ENCODE measurements at places on chromosomes 13 and 19.

- DNase-seq: peak; percentile 5
Measured at GRCh38 chr13:60369242-60369641, 27.8 kb upstream of the TDRD3 start.

DNA sequence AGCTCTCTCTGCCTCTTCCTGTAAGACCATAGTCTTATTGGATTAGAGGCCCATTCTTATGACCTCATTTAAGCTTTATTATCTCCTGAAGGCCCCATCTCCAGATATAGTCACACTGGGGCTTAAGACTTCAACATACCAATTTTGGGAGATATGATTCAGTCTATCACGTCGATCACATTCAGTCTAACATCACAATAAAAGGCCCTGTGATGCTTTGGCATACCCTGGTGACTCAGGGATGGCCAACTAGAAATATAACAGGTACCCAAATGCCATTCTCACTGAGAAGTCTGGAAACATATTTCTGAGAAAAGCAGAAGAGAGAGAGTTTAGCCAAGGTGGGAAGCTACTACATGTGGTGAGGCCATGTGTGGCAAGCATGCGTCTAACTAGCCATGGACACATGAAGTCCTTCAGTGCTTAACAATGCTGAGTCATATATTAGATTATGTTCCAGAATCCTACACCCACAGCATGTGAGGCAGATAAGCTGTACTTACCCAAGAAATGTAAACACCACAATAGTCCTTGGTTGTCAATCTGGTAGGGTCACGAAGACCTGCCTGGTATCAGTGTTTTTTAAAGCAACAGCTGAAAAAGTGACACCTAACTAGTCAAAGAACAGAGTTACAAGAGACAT, 485.1 kb downstream of the FOXO1 start:
- DNase-seq: no peak

- DNase-seq: no peak
Measured at GRCh38 chr19:8251025-8251472, 41.9 kb downstream of the CERS4 start.

DNA sequence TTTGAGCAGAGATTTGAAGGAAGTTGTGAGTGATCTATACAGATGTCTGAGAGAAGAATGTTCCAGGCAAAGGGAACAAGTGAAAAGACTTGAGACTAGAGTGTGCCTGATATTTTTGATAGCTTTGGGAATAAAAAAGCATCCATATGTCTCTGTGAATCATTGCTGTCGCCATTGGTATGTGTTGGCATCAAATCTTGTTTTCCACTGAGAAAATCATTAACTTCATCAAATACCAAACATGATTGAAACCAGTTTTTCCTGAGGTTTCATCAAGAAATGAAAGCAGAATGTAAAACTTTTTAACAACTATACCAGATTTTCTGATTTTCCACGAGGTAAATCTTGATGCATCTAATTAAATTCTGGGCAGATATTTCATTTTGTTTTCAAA, 862.6 kb downstream of the DIAPH3 start:
- DNase-seq: no peak

GRCh38 chr19:40279120-40279551, 6.0 kb downstream of the AKT2 start:
- DNase-seq: no peak

GRCh38 chr13:90445179-90445578, 902.3 kb upstream of the MIR17HG start:
- no peak for DNase-seq

- no peak for DNase-seq
Measured at GRCh38 chr13:102405499-102406100, 3.8 kb upstream of the FGF14 start.

DNA sequence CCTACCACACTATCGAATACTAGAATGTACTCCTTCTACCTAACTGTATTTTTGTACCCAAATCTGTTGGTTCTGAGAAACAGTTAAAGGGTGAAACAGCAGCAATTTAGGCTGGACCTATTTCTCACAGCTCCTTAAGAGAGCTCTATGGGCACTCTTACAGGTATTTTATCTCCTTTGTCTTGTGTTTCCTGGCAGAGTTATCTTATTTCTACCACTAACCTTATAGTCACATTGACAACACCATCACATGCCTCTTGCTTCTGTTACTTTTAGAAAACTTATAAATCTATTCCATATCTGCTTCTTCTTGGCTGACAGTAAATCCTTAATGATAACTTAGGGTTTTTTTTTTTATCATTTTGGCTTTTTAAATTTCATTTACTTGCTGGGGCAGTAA, 130.7 kb downstream of the MYO16 start:
- DNase-seq: no peak

- DNase-seq: no peak
Measured at GRCh38 chr19:49939721-49940481, 10.6 kb upstream of the NUP62 start.

- no peak for DNase-seq
Measured at GRCh38 chr19:39139971-39140453, 14.4 kb downstream of the PAK4 start.

DNA sequence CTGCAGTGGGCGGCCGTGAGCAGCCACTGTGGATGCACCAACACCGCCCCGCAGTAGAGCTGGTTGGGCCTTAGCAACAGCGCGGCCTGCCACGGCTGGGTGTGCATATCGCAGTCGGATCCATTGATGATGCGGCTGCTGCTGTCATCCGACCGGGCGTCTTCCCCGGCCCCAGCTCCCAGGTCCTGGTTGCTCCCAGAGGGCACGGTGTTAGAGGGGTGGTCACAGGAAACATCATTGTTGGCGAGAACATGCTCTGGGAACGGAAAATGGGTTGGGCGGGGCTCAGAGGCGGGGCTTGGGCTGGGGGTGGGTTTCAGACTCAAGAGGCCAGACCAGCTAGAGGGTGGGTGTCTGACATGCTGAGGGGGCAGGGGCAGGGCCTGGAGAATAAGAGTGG, 3.0 kb downstream of the KLK5 start:
- no peak for DNase-seq

DNA sequence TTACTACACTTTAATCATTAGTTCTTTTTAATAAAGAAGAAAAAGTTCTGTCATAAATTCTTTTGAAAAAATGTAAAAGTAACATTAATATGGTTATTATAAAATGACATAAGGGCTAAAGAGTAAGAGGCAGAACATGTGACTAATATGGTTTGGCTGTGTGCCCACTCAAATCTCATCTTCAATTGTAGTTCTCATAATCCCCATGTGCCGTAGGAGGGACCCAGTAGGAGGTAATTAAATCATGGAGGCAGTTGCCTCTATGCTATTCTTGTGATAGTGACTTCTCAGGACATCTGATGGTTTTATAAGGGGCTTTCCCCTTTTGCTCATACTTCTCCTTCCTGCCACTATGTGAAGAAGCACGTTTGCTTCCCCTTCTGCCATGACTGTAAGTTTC, 104.5 kb downstream of the UGGT2 start:
- no peak for DNase-seq

DNA sequence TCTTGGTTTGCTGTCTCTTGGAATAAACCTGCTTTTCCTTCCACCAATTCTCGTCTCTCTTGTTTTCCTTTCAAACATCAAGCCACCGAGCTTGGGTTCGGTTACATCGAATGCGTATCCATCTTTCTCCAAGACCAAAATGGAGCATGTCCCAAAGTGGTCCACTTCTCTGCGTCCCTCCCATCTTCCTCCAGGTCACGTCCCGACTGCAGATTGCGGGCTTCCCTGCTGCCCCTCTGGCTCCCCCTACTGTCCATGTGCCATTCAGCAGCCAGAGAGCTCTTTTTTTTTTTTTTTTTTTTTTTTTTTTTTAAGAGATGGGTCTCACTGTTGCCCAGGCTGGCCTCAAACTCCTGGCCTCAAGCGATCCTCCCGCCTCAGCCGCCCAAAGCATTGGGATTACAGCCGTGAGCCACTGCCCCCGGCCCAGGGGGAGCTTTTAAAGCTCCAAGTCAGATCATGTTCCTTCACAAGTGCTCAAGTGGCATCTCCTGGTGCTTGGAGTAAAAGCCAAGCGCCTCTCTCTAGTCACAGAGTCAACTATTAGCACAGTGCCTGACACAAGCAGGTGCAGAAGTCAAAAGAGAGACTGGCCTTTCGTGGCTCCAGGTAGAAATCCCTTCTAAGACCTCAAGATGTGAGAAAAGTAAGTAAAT, 10.0 kb downstream of the COL5A3 start:
- peak; percentile 70 for DNase-seq

GRCh38 chr19:317710-318508, 26.7 kb downstream of the MIER2 start:
- no peak for DNase-seq

GRCh38 chr19:45469945-45470761, 2.4 kb downstream of the FOSB start:
- DNase-seq: no peak

DNA sequence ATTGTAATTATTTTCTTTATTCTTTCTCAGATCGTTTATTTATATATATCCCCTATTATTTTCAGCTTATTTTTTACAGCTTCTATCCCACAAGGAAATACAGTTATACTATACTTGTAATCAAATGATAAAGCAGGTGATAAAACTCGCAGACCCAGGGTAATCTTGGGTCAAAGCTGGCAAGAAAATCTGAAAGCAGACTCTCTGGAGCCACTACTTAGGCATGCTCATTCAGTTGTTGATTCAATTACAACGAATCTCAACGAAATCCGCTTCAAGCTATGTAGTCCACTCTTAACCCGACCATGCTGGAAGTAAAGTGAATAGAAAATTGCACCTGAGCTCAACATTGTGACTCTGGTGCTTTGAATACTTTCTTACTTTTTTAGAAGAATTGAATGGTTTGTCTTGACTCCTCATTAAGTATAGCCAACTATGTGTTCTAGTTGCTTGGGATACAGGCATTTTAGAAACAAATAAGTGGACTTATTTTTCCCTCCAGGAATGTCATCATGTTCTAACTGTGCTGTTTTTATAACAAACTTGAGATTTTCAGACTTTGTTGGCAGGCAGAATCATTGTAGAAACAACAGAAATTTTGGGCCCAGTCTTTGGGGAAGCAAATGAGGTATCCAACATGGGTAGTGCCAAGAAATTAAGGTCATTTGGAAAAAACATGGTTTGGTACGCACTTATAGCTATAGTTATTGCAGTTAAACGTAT, 21.4 kb downstream of the ESD start:
- no peak for DNase-seq

DNA sequence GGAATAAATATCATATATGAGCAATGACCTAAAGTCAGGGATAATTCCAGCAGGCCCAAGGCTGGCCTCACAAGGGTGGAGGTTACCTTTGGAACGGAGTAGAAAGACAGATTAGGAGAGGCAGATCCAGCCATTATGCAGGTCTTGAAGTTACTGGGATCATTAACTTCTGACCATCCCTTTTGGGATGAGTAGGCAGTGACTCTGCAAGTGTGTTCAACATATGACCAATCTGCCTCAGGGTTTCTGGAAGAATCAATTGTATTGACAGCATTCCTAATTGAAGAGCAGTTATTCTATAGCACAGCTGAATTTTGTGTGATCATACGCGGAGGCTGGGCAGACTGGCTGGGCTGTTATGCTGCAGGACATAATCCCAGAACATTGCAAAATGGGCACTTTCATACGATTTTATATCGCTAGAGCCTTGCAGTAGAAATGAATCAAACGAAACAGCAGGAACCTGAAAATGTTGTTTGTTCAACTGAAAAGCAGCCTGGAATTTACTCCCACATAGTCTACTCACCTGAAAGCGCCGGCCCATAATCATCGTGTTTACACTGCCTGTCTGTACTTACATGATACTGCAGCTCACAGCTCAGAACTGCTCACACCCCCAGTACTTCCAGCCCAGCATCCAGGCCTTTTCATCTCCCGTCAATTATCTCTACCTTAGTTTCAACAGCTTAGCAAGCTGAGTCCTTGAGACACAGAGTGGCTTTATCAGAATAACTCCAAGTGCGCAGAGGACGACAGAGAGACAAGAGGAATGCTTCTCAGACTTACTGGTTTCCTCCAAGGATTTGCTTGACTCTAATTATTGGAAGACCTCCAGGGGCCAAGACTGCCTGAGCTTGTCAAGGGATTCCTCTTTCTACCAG, 556.1 kb downstream of the EFNB2 start:
- DNase-seq: no peak

GRCh38 chr13:113855931-113856715, 7.8 kb downstream of the GAS6 start:
- no peak for DNase-seq

- no peak for DNase-seq
Measured at GRCh38 chr19:9818175-9818733, 625 bp downstream of the FBXL12 start.

DNA sequence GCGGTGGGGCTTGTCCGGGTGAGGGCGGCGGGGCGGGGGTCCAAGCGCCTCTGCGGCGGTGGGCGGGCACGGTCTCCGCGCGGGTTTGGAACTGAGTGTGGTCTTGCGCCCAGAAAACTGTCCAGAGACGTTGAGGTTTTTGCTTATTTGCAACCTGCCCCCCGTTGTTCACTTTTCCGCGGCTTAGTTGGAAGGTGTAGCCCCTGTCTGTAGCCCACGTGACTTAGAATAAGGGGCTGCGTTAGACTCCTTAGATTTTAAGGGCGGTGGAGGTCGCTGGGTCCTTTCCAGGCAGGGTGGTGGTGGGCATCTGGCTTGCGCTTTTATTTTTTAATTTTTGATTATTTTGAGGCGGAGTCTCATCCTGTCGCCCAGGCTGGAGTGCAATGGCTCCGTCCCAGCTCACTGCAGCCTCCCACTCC, 748 bp downstream of the RPS15 start:
- DNase-seq: no peak

GRCh38 chr13:80508031-80508430, 167.1 kb upstream of the SPRY2 start:
- DNase-seq: no peak

DNA sequence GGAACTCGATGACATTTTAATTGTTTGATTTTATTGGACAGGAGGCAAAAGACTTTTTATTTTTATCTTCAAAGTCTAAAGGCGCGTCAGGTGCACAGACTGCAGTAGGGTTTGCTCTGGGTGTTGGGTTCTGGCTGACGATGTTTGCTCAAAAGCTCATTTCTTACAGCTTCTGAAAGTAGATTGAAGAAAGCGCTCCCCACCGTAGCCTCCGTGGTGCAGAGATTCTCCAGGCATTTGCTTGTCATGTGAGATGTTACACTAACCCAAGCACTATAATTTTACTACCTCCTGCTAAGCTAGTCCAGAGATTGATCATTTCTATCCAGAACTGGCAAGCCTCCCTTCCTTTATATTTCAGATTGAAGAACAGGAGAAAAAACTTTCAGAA, 14.5 kb upstream of the ATP11A start:
- no peak for DNase-seq

GRCh38 chr13:19927117-19927748, 31.3 kb upstream of the ZMYM2 start:
- peak; percentile 3 for DNase-seq
